ENCODE measurements at places on chromosomes 12 and 14.
A peak's percentile ranks its signal among the peaks of the same experiment; 100 is the strongest.

- DNase-seq = no peak
These were observed 81.6 kb upstream of the MANSC4 start for GRCh38 chr12:27861428-27862167.

GRCh38 chr12:95554532-95555071 is 3.3 kb upstream of the USP44 start:
- DNase-seq = no peak

DNA sequence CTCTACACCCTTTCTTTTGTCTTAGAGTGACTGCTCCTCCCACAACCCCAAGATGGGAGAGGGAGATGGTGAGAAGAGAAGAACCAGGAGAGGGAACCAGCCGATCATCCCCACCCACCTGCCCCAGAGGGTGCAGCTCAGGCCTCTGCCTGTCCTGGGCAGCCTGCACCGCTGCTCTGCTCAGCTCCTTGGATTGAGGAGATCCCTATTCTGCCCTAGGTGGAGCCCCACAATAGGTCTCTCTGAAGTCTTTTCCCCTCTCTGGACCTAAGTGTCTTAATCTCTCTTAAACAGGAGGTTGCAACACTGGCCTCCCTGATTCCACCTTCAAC is 2.2 kb downstream of the ANKRD33 start:
- no peak for DNase-seq

DNA sequence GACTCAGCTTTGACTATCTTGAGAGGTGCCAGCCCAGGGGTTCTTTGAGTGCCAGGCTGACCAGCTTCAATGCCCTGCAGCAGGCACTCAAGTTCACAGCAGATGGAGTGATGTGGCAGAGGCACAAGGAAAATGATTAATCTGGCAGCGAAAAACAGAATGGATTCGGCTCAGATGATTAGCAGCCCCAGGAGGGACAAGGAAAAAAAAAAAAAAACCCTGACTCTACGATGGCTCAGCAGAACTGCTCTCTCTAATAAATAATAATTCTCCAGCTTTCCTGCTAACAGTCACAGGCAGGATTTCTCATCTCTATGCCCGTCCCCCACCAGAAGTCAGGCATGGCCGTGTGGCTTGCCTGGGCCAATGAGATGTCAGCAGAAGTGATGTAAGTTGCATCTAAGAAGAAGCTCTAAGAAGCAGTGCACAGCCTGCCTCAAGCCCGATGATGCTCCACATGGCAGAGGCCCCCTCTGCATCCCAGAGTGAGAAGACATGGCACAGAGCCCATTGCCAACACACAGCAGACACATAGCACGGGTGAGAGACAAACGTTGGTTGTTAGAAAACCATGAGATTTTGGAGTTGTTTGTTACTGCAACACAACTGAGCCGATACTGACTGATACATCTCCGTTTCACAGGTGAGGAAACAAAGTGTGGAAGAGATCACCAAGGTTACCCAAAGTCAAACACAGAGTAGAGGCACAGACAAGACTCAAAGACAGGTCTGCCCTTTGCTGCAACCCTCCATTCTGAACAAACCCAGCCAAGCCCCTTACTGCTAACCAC is 111.0 kb downstream of the SCARB1 start:
- DNase-seq = peak; percentile 36

DNA sequence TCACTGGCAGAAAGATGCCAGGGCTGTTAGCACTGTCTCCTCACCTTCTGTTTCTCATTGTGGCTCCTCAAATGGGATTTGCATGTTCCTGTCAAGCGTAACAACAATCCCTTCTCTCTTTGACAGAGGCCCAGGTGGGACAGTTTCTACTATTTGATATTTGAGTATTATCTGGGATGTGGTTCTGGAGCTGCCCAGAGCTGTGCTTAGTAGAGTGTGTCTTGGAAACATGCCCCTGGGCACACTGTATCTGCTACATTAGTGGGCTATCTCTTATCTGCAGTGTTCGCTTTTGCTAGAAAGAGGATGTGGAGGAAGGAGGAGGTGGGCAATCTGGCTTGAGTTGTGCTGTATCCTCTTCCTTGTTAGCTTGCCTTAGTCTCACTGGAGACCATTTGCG is 3.8 kb upstream of the ACADS start:
- DNase-seq = no peak

- DNase-seq = no peak
These were observed 912.0 kb downstream of the GALC start for GRCh38 chr14:87081004-87081403.

GRCh38 chr12:51017452-51017851 is 8.7 kb downstream of the SLC11A2 start:
- DNase-seq = no peak

DNA sequence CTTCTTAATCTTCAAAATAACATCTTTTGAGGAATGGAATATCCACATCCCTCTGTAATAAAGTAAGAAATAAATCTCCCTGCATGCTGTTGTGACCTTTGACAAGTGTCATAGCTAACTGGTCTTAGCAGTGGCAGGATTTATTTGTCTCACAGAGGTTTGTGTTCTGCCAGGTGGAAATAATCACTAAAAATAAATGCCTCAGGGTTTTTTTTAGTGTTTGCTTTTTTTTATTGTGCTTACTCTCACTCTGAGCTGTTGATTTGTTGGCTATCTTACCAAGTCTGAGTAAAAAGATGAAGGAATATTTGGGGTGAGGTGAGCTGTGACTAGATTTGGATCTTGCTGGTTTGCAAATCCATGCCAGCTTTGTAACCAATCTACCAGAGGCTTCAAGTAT is 285.4 kb downstream of the ALG10B start:
- no peak for DNase-seq

DNA sequence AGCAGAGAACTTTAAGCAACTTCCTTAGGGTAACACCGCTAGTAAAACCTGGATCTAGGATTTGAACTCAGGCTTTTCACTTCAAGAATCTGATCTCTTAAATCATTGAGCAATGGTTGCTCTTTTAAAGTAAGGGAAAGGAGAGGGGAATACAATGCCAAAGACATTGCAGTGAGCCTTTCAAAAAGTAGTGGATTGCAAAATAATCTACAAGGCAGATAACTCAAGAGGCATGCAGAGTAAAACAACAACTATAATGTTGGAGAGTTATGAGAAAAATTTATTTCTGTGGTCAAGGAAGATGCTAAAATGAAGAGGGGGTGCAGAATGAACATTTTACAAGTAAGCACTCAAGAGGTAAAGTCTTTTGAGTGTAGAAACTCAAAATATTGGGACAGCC is 432.6 kb downstream of the C12orf50 start:
- DNase-seq = no peak

DNA sequence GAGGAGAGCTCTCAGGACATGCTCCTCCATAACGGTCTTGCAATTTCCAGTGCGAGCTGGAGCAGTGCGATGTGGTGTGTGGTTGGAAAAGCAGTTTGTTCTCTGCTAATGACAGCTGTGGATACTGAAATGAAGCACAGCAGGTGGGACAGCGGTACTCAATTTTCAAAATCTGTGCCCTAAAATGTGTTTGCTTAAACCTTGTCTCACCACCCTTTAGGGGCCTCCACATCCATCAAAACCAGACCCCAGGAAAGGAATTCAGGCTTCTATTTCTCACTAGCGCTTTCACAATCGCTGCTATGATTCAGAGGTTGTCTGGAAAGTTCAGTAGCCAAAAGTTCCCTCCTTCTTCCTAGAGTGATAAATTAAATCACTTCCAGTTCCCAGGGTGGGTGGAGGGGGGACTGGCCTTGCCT is 440.8 kb downstream of the EGLN3 start:
- DNase-seq = no peak

- DNase-seq = no peak
These were observed 235.5 kb downstream of the TMEM121 start for GRCh38 chr14:105761842-105762241.

GRCh38 chr12:60594035-60594711 is 998.3 kb downstream of the SLC16A7 start:
- DNase-seq = no peak

- no peak for DNase-seq
These were observed 33.2 kb downstream of the ZNF664 start for GRCh38 chr12:124006085-124006845.

- DNase-seq = no peak
These were observed 2.1 kb upstream of the NCOR2 start for GRCh38 chr12:124569375-124570148.

GRCh38 chr12:56994231-56994746 is 12.1 kb downstream of the ZBTB39 start:
- no peak for DNase-seq

DNA sequence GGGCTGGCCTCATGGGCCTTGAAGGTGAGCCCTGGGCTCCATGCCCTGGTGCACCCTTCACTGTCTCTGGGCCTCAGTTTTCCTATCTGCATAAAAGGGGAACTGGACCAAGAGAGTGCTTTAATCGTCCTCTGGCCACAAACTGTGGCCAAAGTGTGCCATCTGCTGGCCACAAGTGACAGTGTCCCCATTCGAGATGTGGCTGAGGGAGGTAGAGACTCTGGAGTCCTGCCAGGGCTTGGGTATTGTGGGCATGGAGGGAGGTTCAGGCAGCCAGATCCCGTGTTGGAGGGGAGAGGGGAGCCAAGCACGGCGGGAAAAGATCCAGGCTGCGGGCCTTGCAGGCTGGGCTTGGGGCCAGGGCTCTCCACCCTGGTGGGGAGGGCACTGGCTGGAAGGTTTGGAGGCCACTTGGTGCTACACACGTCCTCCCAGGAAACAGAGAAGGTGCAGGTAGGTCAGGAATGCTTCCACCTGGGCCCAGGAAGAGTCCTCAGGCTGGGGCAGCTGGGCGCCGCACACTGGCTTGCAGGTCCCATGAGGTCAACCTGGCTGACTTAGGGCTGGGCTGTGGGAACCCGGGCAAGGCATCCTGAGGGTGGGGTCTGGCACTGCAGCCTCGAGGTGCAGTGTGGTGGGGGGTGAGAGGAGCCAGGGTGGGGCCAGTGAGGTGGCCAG is 7.3 kb upstream of the KIF26A start:
- DNase-seq = no peak

- DNase-seq = no peak
These were observed 1.5 kb downstream of the FKBP4 start for GRCh38 chr12:2796187-2796666.

GRCh38 chr14:100022772-100023451 is 42.3 kb upstream of the EVL start:
- DNase-seq = no peak

GRCh38 chr12:69991690-69992288 is 166.8 kb downstream of the MYRFL start:
- DNase-seq = no peak

GRCh38 chr14:61841145-61841544 is 78.9 kb downstream of the SNAPC1 start:
- DNase-seq = no peak

DNA sequence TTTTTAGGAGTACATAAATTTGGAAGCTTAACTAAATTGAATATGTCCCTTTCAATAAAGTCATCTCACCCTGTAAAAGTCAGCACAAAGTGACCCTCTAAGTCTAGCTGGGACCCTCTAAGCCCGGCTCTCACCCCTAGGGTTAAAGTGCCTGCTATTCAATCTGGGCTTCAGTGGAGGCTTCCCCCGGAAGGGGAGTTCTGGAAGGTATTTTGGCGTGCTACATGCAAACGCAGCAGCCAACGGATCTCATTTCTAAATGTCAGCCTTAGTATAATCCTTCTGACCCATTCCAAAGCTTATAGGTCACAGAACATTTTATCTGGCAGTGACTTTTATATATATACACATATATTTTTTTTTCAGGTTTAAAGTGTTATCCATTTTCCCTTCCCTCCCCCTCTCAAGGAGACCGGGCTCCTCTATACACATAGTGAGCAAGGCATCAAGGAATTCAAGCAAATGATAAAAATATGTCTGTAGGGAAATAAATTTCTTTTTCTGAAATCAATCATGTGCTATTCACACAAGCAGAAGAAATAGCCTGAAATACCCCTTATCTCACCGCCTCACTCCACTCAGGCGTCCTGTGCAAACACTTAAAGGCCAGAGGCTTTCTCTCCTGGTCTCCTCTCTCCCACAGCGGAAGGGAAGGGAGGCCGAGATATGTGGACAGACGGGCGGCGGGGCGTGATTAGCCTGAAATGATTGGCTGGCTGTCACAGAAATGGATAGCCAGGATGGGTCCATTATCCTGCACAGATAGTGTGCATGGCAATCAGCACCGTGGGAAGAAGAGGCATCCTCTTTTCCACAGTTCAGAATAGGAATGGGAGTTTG is 301.7 kb downstream of the GALC start:
- no peak for DNase-seq

- DNase-seq = no peak
These were observed 3.3 kb upstream of the ING4 start for GRCh38 chr12:6666211-6666610.

GRCh38 chr14:95485222-95485819 is 31.1 kb downstream of the SYNE3 start:
- DNase-seq = no peak

DNA sequence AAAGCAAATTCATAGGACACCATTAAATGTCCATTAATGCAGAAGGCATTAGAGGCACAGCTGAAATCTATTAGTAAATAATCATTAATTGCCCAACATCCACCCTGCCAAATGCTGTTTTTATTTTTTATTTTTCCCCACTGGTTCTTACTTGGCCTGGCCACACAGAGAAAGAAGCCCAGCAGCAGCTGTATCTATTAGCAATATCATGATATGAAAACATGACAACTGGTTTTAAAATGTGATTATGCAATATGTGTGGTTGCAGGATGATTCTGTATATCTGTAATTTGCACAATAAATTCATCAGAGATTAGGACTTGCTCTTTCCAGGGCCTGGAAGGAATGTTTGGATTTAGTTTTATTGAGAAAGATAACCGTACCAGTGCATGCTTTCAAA is 44.9 kb downstream of the SIX6 start:
- no peak for DNase-seq

- no peak for DNase-seq
These were observed 9.4 kb upstream of the WNT5B start for GRCh38 chr12:1619587-1619986.

GRCh38 chr12:37672655-37673260 is 643.8 kb upstream of the ALG10B start:
- DNase-seq = no peak

DNA sequence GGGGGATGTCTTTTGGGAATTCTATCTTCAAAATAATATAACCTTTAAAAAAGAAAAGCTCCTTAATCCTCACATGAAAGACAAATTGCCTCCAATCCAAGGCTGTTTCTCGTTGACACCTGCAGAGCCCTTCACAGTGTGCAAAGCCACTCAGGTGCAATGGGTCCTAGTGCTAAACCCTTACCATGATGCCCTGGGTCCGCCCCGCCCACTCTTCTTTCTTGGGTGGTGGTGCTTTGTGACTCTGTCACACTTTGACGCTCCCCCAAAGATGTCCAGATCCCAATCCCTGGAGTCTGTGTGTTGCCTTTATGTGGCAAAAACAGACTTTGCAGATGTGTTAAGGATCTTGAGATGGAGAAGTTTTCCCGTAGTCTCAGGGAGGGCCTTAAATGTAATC is 29.7 kb downstream of the CLMN start:
- no peak for DNase-seq

- no peak for DNase-seq
These were observed 4.1 kb downstream of the NFYB start for GRCh38 chr12:104133866-104134265.

GRCh38 chr14:63938198-63939005 is 85.6 kb downstream of the SYNE2 start:
- no peak for DNase-seq

GRCh38 chr12:97167598-97167997 is 260.5 kb downstream of the NEDD1 start:
- DNase-seq = no peak

- no peak for DNase-seq
These were observed 30.4 kb upstream of the PPP2R5E start for GRCh38 chr14:63573581-63573980.
